ENCODE measurements at places on chromosomes 7 and 10. TPM values are rescaled to one million over a fixed set of nuclear protein-coding genes. Genes with fewer than 3 reads are reported as not detected.

DNA sequence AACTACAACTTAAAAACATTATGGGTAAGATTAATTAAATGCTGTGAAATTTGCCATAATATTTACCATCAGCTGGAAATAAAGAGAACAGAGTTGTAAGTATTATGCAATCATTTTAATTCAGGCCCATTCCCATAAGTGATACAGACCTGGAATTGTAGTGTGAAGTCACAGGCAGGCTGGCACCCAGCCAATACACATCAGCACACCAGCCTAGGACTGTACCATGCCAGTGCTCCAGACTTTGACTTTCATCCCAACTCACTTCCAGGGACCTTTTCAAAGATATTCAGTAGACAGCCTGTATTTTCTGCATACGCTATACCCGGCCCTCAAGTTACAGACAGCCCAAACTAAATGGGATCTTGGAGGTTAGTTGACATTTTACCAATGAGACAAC lies 143.3 kb downstream of the TES start:
- no peak for DNase-seq

DNA sequence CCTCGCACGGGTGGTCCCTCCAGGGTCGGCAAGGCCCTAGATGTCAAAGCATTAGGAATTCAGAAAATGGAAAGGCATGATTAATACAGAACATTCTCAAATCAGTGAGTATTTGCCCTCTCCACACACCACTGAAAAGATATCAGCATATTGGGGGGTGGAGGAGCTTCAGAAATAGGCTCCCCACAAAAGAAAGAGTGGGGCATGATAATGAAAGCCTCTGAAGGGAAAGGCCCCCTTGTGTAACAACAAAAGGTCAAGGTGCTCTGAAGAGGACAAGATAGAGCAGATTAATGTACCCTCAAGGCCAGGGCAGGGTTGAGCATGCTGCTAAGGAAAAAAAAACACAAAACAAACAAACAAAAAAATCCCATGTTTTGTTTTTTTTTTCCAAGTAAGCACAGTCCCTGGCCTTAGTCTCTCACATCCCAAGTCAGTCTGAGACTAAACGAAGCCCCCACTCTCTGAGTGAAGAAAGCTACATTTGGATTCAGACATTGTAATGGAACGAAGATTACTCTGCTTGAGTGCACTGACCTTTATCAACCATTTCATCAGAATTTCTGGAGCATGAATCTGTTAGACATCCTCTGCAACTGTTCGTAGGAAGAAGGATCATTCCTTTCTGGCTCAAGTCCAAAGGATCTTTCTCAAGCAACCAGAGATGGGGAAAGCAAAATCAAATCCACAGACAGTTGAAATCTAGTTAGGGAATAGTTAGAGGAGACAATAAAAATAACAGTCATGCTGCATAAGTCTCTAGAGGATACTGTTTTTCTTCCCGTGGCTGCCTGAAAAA lies 27.4 kb upstream of the DGKI start:
- DNase-seq = no peak

GRCh38 chr10:117168729-117169128 lies 28.6 kb upstream of the KCNK18 start:
- peak; percentile 46 for DNase-seq

DNA sequence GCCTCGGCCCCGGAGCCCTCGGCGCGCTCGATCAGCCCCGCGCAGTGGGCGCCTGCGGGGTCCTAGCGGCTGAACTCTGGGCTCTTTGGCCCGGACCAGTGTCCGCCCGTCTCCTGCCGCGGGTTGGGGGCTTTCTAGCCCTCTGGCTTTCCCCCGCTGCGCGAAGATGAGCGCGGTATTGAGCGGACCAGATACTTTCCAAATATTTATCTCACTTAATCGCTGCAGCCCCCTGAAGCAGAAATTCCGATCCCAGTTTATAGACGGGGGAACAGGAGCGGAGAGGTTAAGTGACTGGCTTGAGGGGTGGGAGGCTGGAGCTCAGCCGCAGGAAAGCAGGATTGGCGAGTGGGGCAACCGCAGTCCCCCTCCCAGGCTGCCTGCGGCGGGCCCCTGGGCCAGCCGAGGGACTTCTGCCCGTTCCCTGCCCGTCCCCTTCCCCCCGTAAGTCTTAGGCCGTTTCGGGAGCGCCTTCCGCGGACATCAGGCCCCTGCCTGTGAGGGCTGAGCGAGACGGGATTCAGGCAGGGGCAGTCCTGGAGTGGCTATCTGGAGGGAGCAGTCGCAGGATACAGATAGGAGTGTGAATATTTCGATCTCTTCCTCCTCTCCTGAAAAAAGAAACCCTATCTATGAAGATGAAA lies 565 bp downstream of the STRIP2 start:
- peak; percentile 39 for DNase-seq

GRCh38 chr10:46229144-46229563 lies 57.6 kb upstream of the ANTXRL start:
- peak; percentile 67 for DNase-seq

DNA sequence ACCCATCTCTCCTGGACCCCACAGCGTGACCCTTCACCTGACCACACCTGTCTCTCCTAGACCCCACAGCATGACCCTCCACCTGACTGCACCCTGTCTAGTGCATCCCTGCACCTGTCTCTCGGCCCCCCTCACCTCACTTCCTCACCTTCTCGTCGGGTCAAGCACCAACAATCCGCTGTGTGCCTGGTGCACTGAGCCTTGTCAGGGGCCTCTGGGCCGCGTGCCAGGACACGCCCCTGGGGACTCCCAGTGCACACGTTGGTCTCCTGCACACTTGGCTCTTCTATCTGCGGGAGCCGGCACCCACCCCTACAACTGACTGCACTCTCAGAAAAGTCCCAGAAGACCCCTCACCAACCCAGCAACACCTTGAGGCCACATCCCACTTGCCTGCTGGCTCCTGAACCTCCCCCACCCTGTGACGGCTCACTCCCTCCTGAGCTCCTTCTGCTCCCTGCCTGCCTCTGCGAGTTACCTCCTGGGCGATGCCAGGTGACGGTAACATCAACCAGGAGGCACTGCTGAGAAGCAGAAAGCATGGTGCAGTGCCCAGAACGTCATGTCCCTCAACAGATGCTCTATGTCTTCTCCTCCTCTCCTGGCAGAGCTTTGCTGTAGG lies 147.6 kb downstream of the DIP2C start:
- DNase-seq = no peak

DNA sequence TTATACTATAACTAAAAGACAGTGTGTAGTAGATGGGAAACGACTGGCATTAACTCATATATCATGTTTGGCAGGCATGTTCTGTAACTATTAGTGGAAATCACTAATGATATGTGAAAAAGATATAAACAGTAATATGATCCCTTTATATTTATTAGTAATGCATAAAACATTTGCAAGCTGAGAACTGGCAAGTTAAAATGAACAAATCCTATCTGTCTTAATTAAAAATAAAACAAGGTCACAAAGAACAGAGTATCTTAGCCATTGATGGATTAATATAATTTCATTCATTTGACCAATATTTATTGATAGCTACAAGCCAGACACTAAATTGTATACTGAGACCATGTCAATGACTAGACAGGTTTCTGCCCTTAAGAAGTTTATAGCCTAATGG lies 154.5 kb downstream of the CRPPA start:
- no peak for DNase-seq

- DNase-seq = no peak
These were observed 589 bp downstream of the LSM8 start for GRCh38 chr7:118184565-118184940.

DNA sequence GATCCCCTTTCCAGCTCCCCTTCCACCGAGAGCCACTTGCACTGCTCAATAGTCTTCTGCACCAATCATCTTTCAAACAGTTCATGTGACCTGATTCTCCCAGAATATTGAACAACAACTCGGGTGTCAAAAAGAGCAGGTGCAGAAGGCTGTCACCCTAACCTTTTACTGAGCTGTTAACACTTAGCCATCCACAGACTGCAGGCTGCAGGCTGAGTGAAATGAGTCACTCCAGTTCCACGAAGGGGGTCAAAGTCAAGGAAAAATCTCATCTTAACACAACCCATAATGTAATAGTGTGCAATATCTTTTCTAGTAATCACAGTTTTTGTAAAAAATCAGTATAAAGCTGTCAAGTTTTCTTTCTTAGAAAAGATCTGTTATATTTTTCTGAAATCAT lies 63.1 kb downstream of the MTPAP start:
- DNase-seq = no peak

GRCh38 chr10:1417574-1417973 lies 319.8 kb downstream of the ADARB2 start:
- no peak for DNase-seq

DNA sequence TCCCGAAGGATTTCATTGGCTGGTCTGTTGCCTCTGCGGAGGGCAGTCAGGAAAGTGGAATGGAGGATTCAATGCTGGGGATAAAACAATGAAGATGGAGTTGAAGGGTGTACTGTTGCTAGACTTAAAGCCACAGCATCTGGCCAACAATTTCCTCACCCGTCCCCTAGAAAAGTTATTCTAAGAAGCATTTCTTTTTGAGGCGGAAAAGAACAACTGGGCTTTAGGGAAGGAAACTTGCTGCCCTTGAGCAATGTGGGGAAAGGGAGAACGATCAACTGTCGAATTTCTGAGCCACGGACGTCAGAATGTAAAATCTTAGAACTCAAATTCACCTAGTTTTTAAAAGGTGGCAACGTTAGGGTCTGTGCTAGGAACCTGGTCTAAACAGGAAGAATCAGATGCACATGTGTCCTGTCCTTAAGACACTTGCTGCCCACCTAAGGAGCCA lies 664 bp downstream of the FMC1 start:
- no peak for DNase-seq

GRCh38 chr10:124709861-124710260 lies 34.3 kb downstream of the FAM53B start:
- no peak for DNase-seq

The PDE6C gene
- total RNA-seq = not detected

The HDAC9 gene
- 7.7 TPM for total RNA-seq

The AIMP2 gene
- 77.6 TPM for total RNA-seq

The DRGX gene
- not detected for total RNA-seq
